Astrocyte (in vitro differentiated cells and primary cell): ENCODE measurements at places on chromosomes 3 and 15.

- no peak for DNase-seq
Observed at GRCh38 chr15:89641053-89641452, 14.2 kb downstream of the KIF7 start.

- DNase-seq = peak; percentile 38
Observed at GRCh38 chr15:75640483-75641178, 607 bp upstream of the IMP3 start.

GRCh38 chr3:122973893-122974615, 53.5 kb downstream of the SEMA5B start:
- peak; percentile 9 for DNase-seq

GRCh38 chr3:195869413-195870001, 38.8 kb downstream of the TNK2 start:
- no peak for DNase-seq

- DNase-seq = no peak
Observed at GRCh38 chr15:85037641-85038040, 56.0 kb downstream of the PDE8A start.

DNA sequence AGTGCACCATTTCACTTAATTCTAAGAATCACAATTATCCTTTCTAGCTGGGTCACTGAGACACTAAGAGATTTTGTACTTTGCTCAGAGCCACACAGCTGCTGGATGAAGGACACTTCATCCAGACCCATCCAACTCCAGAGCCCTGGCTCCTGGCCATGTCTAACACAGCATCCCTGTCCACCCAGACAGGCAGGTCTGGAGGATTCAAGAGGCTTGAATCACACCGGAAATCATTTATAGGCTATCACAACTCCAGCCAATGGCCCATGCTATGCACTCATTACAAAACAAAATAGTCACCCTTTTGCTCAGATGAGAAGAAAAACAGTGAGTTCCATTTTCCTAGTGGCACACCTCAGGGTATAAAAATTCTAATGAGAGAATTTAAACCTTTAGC, 198.2 kb upstream of the LMCD1 start:
- no peak for DNase-seq

DNA sequence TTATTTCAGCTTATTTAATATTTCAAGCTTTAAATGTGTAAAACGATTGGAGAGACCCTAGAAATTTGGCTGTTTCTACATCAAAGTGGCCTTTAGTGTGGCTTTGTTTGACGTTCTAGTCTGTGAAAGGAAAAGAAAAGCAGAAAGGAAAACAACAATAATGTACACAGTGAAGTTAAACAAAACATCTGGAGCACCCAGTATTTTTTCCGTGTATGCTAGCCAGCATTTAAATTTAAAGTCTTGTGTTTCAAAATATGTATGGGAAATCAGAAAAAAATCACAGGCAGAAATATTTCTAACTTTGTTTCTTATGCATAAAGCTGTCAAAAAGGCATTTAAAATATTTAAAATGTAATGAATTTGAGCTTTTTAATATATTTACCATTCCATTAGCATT, 218.1 kb downstream of the NAALADL2 start:
- DNase-seq = no peak

DNA sequence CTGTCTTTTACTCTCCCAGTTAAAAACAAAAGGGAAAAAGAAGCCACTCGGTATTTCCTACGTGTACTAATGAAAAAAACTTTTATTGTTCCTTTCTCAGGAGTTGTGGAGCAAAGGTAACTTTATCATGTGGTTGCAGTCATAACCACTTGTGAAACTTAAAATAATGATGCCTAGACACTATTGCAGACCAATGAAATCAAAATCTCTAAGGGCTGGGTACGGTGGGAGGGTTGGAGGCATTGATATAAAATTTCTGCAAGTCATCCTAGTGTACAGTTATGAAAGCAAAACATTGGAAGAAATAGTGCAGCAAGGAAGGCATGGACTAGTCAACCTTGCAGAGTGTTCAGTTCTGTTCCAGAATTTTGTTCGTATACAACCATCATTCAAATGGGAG, 808.8 kb downstream of the TUSC7 start:
- no peak for DNase-seq

- DNase-seq = peak; percentile 23
Observed at GRCh38 chr3:53346514-53346913, 829 bp downstream of the DCP1A start.

GRCh38 chr15:85582131-85583079, 202.0 kb downstream of the AKAP13 start:
- peak; percentile 59 for DNase-seq

DNA sequence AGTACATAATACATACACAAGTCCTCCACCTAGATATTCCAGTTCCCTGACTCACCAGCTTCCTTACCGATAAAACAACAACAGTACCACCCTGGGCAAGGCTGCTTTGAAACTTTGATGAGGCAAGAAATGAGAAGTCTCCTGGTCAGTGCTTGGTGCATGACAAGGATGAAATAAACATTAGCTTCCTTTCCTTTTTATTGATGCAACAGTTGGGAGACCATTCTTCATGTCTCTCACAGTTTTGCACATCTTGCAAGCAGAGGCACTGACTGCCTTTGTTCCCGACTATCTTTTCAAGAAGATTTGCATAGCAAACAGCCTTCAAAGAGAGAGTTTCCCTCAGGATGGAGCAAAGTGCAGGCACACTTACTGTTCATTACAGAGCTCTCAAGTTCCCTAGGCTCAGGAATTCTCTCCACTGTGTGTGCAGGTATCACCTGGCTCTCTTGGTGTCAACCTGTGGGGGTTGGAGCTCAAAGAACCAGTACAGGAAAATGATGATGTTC, 65.2 kb downstream of the MYLK start:
- peak; percentile 90 for DNase-seq

- DNase-seq = peak; percentile 81
Observed at GRCh38 chr3:58491506-58492402, at the start of gene KCTD6. Gene KCTD6 (plus strand): TSS chr3:58492096. CDS start chr3:58498756, 6,660 bp downstream.

DNA sequence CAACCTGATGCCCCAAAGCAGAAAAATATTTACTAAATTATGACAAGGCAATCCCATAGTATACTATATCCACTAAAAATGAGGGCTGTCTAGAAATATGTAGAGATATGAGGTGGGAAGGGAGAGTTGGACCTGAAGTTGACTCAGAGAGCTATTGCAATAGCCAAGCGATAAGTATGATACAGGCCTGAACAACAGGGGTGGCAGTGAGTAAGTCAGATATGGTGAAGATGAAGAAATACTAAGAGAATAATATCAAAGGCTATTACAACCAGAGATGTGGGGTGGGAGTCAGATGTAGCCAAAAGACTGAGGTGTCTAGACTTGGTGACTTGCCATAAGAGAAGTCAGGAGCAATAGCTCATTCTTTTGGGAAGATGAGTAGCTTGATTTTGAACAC, 9.2 kb downstream of the HSPBAP1 start:
- DNase-seq = peak; percentile 62

DNA sequence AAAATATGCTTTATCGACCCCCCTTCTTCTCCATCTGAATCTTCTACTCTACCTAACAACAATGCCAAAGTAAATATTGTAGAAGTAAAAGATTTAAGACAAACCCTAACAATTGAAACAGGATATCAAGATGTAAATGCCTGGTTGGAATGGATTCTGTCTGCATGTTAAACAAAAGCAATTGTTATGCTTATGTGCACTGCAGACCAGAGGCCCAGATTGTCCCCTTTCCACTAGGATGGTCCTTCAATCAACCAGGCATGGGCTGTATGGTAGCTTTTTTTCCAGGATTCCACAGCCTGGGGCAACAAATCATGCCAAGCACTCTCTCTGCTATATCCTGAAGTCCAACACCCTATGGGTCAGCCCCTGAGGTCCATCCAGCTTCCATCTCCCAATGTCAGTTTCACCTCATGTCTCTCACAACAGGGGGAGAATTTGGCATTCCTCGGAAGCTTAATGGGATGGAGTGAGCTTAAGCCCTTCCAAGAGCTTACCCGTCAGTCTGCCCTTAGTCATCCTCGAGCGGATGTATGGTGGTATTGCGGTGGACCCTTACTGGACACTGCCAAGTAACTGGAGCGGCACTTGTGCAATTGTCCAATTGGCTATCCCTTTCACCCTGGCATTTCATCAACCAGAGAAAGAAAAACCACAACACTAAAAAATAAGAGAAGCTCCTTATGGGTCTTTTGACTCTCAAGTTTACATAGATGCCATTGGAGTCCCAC, 36.2 kb downstream of the ZNF589 start:
- no peak for DNase-seq
